Activated naive CD8-positive, alpha-beta T cell treated with anti-CD3 and anti-CD28 coated beads for 36 hours (primary cell): ENCODE measurements at places on chromosomes 6 and 20.

GRCh38 chr6:52557389-52558265 lies 19.2 kb downstream of the TRAM2 start:
- no peak for DNase-seq

DNA sequence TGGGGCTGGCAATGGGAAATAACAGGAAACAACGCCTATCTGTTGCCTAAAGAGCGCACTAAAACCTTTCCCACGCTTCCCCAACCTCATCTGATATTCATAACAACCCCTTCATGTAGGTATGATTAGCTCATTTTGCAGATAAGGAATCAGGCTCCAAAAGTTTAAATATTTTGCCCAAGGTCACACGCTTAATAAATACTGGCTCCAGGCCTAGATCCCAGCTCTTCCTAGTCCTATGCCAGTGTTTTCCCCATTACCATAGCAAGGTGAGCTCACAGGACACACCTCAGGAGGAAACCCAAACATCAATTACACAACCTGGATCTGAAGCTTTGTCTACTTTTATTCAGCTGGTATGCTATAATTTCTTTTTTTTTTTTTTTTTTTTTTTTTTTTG lies 19.6 kb downstream of the MBOAT1 start:
- DNase-seq = no peak

GRCh38 chr6:32983493-32983848 lies 15.1 kb downstream of the BRD2 start:
- no peak for DNase-seq

DNA sequence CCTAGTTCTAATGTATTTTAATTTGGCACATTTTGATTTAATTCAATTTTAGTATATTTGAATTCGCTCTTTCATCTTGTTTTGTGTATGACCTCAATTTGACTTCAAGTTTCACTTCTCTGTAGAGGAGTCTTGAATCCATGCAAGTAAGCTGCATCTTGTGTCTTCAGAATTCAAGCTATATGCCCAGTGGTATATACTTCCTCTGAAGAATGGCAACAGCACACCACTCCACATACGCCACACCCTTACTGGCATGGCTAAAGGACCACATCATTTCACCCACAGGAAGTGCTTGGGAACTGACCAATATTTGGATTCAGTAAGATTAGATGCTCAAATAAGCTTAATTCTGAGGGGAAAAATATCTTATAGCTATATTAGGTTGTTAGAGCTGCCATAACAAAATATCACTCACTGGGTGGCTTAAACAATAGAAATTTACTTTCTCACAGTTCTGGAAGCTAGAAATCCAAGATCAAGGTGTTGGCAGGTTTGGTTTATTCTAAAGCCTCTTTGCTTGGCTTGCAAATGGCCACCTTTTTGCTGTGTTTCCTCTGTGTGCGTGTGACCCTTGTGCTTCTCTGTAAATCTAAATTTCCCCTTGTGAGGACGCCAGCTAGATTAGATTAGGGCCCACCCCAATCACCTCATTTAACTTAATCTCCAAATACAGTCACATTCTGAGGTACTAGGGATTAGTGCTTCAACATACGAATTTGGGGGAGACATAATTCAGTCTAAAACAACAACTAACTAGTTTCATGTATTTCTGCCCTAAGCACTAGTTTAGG lies 2.8 kb upstream of the ASF1A start:
- no peak for DNase-seq

DNA sequence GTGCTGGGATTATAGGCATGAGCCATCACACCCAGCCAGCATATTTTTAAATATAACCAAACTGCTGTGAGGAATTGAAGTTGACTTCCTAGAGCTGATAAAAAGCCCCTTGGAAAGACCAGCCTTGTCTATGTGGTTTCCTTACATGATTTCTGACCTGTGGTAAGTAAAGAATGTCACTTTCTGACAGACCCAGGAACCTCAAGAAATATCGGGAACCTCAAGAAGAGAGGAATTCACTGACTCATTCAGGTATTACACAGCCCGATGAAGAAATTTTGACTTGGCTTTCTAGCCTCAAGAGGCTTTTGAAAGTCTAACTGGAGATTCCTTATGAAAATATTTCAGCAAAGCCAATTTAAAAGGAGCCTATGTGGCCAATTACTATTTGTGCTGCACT lies 71.8 kb downstream of the FOXF2 start:
- no peak for DNase-seq

- DNase-seq = no peak
These were observed 22.4 kb upstream of the UST start for GRCh38 chr6:148724428-148724827.

GRCh38 chr6:148242180-148242579 lies 100.5 kb upstream of the SASH1 start:
- no peak for DNase-seq

- DNase-seq = no peak
These were observed 18.7 kb upstream of the PXDC1 start for GRCh38 chr6:3770023-3770720.

GRCh38 chr6:135993361-135993760 lies 141.9 kb downstream of the PDE7B start:
- no peak for DNase-seq

- DNase-seq = no peak
These were observed 108.7 kb upstream of the FERMT1 start for GRCh38 chr20:6231556-6231955.

DNA sequence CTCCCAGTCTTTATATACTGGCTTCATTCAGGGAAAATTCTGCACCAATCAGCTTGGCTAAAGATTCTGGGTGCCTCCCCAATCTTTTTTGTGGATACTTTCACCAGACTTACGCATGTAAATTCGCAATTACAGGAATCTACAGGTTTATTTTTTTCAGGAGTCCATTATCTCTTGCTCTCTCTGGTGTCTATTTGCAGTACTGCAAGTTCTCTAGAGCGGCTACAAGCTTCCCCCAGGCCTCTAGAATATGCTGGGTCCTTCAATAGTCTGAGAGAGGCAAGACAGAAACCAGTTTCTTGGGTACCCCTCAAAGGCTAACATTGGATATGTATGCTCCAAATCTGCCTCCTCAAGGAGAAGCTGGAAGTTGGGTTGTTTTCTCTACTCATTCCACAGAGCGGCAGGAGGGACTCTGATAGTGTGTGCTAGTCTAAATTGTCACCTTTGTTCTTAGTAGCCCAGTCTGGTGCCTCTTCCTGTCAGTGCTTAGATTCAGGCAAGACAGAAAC lies 58.5 kb downstream of the SUN5 start:
- no peak for DNase-seq

GRCh38 chr6:56199956-56200355 lies 47.4 kb downstream of the COL21A1 start:
- no peak for DNase-seq

DNA sequence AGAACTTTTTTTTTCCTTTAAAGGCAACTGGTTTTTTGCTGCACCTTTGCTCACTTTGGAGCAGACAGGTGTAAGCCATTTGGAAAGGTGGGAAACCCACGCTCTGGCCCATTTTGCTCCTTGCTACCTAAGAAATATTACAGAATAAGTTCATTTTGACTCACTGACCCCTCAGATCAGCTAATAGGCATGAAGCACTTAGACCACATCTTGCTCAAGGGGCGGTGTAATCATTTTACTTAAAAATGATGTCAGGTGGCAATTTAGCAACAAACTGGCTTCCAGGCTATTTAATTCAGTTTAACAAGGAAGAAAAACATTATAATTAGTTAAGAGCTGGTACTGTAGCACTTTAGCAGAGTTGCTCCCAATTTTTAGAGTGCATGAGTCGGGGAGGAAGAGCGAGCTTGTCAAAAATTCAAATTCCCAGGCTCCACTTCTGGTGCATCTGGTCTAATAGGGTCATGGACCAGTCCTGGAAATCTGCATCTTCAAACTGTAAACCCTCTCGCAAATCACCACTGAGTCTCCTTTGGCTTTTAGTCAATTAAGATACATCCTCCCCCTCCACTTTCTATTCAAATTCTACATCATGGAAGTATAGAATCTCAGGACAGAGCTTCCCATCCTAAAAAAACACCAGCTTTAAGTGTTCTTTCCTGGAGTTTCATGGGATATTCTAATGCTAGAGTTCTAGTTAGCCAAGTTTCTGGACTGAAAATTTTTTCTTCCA lies 38.2 kb downstream of the JAG1 start:
- no peak for DNase-seq

DNA sequence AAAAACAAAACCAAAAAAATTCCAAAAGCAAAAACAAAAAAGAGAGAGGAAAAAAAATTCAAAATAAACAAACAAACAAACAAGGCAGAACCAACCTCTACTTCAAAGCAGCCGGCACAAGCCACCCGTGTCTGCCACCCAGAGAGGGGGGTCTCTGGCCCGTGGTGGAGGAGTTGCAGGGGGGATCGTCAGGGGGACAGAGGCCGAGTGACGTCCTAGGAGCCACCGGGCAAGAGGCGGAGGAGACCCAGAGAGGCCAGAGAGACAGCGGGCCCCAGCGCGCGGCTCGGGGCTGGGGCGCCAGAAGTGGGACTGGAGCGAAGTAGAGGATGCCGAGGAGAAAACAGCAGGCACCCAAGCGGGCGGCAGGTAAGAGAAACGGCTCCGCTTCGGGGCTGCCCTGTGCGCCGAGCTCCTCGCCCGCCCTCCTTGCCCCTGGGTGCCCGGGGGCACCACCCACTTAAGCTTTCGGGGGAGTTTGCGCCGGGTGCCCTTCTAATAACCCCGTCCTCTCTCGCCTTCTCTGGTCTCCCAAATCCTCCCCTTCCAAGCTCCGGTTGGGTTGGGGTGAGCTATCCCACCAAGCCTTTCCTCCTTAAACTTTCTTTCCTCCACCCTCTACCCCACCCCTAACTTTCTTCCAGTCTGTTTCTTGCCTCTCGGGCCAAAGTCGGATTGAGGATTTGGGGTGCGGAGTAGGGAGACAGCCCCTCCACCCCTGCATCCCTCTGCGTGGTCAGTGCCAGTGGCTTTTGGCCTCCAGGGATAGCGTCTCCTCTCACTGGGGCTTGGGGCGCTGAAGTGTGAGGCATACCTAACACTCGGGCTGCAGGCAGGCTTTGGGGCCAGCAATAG lies 1.0 kb downstream of the TSHZ2 start:
- peak; percentile 18 for DNase-seq

DNA sequence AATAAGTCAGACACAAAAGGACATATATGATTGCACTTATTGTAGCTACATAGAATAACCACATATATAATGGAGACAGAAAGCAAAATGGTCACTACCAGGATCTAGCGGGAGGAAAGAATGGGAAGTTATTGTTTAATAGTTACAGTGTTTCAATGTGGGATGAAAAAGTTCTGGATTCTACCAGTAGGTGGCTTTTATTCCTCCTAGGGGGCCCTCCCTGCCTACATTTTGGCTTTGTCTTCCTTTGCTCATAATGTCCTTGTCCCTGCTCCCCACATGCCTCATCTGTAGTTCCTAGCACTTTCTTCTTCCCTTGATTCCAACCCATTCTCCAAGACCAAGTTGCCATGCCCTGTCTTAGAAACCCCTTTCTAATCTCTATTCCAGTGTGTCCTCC lies 16.3 kb downstream of the ZNF133 start:
- DNase-seq = no peak

- DNase-seq = no peak
These were observed 880 bp upstream of the CPXM1 start for GRCh38 chr20:2801286-2801728.

GRCh38 chr20:63942969-63943807 lies 13.0 kb downstream of the UCKL1 start:
- DNase-seq = no peak

DNA sequence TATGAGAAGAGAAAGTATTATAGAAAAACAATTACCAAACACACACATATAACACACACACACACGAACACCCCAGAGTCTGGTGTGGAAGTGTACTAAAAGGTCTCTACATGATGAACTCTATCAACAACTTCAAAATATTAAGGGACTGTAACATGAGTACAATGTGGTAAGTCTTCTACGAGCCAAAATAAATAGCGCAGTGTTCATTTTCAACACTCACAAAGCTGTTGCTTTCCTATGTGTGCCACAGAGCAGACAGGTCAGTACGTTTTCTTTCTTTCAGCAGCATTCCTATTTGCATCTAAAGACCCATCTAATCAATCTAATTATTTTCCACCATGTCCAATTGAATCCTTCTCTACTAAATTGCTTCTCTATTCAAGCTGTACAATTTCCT lies 12.1 kb upstream of the CNKSR3 start:
- DNase-seq = no peak

GRCh38 chr20:38872491-38873049 lies 53.6 kb upstream of the FAM83D start:
- no peak for DNase-seq
